ENCODE measurements at places on chromosomes 2 and 18.
A peak's percentile ranks its signal among the peaks of the same experiment; 100 is the strongest.

DNA sequence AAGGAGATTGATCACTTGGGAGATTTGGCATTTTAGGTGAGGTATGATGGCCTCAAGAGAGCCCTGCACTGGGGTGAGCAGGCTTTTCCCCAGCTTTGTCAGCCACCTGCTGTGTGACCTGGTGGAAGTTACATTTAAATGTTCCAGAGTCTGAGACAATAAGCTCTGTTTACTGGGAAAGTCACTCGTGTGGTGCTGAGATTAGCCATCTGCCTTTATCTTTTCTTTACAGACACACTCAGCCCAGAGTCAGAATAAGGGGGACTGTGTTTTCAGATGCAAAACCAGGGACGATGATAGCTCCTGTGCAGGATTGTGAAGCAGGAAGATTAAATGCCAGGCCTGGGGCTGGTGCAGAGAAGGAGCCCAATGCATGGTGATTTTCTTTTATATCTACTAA is 47.9 kb downstream of the SH3RF3 start:
- DNase-seq = no peak

DNA sequence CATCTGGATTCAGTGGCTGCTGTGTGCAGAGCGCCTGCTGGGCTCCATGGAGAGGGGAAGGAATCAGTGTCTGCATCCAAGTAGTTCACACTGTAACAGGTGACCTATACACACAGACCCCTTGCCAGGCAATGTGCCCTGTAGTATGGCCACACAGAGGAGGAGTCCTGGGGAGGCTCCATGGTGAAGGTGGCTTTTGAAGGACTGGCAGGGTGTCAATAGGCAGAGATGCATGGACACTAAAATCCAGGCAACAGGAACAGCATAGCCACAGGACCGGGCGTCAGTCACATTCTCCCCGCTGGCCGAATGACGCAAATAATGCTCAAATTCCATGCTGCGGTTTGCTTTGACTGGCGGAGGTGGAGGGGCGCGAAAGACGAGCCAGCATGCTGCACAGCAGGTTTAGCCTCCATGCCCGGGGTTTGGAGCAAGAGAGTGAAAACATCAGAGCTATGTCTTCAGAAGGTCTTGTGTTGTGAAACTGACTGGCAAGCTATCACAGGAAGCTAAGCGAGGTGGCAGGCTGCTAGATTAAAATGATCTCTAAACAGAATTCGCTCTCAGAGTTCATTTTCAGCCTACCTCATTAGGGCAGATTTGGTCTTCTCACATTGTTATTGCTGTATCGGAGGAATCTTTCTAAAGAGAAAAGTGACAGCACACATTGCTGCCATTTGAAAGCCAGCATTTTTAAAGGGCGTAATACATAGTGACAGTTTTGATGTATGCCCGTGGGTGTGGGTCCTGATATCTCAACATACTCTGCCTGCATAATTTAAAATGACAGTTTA is 1.2 kb upstream of the CHMP1B start:
- DNase-seq = peak; percentile 26

DNA sequence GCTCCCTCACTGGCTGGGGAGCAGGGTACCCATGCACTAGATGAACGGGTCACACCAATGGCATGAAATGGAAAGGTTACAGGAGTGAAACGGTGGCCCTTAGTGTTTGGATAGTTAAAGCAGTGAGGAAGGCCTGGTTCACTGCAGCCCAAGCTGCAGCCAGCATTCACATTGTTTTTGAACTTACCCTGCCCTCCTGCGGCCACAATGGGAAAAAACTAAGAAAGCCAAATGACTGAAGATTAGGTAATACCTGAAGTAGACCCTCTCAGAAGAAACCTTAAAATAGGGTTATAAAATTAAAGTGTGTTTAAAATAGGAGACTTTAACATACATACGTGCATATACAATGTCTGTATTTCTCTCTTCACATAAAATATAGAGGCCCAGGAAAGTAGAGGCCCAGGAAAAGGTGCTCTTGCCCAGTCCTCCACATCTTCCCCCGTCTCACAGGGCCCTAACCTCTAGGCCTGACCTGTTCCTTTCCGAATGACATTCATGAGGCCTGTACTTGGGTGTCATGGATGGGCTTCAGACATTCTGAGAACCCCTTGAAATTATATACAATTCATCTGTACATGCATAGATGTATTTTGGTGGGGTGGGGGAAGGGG is 33.3 kb downstream of the DOK1 start:
- peak; percentile 27 for DNase-seq

DNA sequence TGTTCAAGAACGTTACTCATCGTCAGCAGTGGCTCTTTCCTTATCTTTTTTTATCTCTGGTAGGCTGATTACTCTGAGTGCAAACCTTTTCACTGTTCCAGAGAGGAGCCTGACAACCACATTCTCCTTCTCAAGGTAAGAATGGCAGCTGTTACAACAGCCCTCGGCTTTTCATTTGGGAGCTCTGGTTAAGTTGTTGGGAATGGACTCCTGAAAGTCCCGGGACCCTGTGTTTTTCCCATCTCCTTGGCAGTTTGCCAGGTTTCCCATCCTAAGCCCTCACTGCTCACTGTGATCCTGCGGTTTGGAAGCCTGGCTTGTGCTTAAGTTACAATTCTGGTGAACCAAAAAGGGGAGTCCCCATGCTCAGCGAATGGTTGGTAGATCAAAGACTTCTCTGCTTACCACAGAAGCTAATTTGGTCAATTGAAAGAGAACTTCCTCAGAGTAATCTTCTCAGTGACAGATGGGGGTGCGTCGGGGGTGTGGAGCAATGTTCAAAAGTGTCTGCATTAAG is 122.3 kb downstream of the LYPD6B start:
- no peak for DNase-seq

DNA sequence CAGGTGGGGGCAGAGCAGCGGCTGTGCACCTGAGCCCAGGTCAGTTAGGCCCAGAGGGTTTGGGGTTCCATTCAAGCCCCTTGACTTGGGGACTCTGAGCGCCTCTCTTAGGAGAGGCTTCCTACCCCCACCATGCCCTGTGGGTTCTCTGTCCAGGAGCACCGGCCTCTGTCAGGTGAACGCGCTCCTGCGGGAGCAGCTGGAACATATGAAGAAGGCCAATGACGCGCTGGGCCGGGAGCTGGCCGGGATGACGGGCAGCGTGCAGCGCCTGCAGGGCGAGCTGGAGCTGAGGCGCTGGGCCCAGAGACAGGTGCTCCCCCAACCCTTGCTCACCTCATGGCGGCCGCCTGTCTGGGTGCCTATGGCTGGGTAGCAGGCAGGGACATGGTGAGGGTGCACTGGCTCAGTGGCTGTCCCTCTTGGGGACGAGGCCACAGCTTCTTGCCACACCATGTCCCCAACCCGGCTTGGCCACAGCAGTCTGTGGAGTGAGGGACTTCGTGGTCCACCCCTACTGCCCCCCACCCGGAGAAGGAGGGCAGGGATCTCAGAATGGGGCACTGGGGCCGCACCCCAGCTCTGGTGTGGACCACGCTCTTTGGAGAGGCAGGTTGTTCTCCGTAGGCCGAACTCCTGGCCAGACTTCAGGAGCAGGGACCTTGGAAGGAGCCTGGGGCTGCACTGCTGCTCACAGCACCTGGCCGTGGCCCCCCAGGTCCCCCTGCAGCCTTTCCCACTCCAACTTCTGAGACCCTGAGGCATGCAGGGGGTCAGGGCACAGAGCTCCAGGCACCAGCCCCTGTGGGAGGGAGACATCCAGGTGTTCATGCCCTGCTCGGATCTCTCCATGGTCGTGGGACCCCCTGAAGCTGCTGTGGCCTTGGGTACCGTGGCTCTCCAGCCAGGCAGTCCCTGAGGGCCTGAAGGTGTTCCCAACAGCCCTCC is 19.7 kb downstream of the CROCC2 start:
- no peak for DNase-seq

All from activated T-helper 1 cell treated with Interleukin-2 at 50 U/mL for 16 hours (primary cell).